Bronchial epithelial cell (primary cell): ENCODE measurements at places on chromosomes 11 and 22. TPM values are rescaled to one million over a fixed set of nuclear protein-coding genes. Genes with fewer than 3 reads are reported as not detected.

DNA sequence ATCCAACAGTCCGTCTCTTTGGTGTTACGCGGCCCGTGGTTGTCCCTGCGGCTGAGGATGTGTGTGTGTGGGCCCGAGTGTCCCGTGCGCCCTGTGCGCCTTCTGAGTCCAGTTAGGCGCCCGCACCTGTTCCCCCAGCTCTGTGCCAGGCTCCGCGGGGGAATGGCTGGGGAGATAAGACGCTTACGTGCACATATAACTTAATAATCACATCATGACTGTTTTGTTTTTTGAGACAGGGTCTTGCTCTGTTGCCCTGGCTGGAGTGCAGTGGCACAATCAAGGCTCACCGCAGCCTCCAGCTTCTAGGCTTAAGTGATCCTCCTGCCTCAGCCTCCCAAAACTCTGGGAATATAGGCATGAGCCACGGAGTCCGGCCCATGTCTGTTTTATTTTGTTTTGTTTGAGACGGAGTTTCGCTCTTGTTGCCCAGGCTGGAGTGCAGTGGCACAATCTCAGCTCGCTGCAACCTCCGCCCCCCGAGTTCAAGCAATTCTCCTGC is 817 bp downstream of the ARL2 start:
- no peak for DNase-seq

- peak; percentile 63 for DNase-seq
These were observed 12.7 kb downstream of the C11orf91 start for GRCh38 chr11:33687733-33688479.

The VSIG2 gene
- total RNA-seq = 0.53 and 2.0 TPM in 2 replicates

DNA sequence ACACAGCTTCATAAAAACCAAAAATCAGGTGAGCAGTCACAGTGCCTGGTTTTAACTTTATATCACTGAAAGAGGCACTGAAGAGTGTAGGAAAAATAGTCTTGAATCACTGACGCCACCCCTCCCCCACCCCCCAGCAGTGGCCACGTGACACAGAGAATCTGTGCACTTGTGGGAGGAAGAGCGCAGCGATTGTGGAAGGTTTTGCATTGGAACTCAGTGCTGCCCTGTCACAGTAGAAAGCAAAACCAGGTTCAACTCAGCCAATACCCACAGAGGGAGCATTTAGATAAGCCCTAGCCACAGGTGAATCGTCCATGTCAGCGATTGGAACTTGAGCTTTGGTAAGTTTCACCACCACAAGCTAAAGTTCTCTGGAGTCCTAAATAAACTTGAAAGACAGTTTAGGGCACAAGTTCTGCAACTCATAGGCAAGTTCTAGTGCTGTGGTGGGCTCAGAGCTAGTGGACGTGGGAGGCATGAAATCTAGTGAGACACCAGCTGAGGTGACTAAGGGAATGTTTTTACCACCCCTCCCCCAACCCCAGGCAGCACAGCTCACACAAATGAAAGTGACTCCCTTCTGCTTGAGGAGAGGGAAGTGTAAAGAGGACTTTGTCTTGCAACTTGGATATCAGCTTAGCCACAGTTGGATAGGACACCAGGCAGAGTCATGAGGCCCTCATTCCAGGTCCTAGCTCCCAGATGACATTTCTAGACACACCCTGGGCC is 13.3 kb downstream of the OR52B2 start:
- DNase-seq = no peak

The TEX54 gene
- total RNA-seq = not detected in 2 replicates

DNA sequence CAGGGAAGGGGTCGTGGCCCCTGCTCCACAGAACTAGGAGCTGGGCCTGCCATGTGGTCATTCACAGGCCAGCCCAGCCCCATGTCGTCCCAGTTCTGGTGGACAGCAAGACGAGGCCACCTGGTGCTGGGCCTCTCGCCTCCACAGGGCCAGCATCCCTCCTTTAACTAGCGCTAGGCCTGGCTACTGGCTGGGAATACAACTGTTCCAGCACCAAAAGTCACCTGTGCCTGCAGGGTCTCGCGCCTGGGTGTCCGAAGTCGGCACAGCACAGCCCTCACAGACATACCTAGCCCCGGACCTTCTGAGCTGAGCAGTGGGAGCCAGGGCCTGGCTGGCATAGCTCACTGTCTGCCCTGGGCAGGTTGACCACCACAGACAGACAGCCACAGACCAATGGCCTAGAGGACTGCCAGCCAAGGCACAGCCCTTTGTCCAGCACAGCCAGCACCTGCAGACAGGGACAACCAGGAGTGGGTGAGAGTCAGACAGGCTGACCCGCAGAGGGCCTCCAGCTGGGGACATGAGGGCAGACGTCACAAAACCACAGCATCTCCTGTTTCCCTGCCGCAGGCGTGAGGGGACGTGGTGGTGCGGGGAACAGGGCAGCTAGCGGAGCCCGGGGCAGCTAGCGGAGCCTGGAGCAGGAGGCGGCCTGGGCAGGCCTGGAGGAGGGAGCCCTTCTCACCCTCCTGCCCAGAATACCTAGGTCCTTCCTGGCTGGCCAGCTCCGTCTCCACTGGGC is 27.2 kb upstream of the TH start:
- DNase-seq = no peak

- no peak for DNase-seq
These were observed 115.0 kb upstream of the CD82 start for GRCh38 chr11:44450295-44450932.

The ZNF214 gene
- total RNA-seq = 2.6 and 3.2 TPM in 2 replicates

The MUC5AC gene
- total RNA-seq = under 0.01 TPM in 1 of 2 replicates, not detected in the other

- peak; percentile 86 for DNase-seq
These were observed 18.4 kb upstream of the FTH1 start for GRCh38 chr11:61985869-61986268.

DNA sequence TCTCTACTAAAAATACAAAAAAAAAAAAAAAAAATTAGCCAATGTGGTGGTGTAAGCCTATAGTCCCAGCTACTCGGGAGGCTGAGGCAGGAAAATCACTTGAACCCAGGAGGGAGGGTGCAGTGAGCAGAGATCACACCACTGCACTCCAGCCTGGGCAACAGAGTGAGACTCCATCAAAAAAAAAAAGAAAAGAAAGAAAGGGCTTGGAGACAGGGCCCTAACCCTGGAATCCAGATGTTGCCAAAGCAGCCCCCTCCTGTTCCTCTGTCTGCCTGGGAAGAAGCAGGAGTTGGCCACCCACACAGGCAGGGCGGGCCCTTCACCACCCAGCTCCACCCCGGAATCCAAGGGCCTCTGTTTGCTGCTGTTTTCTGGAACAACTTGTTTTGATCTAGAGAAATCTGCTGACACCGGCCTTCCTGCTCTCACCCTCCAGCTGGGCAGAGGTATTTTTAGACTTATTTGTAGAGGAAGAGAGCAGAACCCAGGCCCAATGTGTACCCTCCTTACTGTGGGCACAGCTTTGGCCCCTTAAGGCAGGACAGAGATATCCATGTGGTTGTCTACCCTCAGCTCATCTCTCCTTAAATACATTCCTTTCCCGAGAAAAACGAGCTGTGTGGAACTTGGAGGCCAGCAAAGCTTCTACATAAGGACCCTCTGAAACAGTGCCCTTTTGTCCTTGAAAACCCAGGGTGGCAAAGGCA is 2.7 kb upstream of the NEAT1 start:
- DNase-seq = peak; percentile 91

DNA sequence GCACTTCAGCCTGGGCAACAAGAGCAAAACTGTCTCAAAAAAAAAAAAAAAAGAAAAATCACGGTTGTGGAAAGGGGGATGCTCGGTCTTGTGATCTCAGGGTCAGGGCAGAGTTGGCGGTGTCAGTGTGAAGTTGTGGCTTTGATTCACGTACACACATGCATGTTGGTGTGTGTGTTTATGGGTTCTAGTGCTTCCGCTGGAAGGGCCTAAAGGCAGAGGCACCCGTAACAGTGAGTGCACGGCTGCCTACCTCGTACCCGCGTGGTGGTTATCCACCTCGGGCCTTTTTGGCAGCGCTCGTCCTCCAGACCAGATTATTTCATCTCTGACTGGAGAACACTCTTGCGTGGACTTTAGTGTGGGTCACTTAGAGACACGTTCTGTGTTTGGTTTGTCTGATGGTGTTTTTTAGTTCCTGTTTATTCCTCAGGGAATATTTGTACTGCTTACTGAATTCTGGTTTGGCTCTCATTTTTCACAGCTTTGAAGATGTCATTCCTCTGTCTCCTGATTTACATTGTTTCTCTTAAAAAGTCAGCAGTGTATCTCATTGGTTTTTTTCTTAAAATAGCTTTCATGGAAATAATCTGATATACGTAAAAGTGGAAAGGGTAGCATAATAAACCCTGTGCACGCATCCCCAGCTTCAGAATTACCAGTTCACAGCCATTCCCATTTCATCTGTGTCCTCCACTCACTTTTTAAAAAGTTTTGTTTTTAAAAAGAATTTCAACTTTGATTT is 15.6 kb downstream of the ZBED4 start:
- DNase-seq = no peak

DNA sequence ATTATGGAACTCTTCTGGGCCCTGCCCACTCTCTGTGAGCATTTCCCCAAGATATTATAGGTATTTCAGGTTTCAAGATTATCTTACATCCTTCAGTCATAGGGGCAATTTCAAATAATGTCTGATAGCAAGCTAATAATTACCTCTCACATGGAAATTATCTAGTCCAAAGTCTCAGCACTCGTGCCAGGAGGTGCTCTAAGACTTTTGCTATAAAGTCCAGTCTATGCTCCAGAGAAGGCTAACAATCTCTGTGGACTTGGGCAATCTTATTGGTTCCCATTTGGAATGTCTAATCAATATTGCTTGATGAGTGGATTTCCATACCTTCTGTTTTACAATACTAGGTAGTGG is 5.4 kb downstream of the TREH start:
- DNase-seq = no peak

GRCh38 chr11:35951680-35952079 is 7.8 kb downstream of the LDLRAD3 start:
- DNase-seq = no peak

The PRG3 gene
- total RNA-seq = not detected in 2 replicates

- no peak for DNase-seq
These were observed 15.8 kb downstream of the EPS8L2 start for GRCh38 chr11:721741-722345.

- DNase-seq = no peak
These were observed 65.2 kb upstream of the CTSC start for GRCh38 chr11:88402784-88403183.

The P2RY2 gene
- total RNA-seq = 9.0 and 13.7 TPM in 2 replicates

The IGSF22 gene
- total RNA-seq = under 0.01 and 1.4 TPM in 2 replicates

The ZNF280A gene
- total RNA-seq = not detected in 2 replicates

The MS4A4A gene
- total RNA-seq = not detected in 2 replicates

- DNase-seq = peak; percentile 76
These were observed 14.2 kb downstream of the CD3E start for GRCh38 chr11:118318581-118319336.

- no peak for DNase-seq
These were observed 1060.5 kb downstream of the DLG2 start for GRCh38 chr11:84566671-84567070.

- peak; percentile 55 for DNase-seq
These were observed 23.2 kb upstream of the NRGN start for GRCh38 chr11:124716591-124716990.

GRCh38 chr22:50529897-50530579 is at the start of gene TYMP:
TSS of gene TYMP (minus strand) at chr22:50530012. CDS start at chr22:50529709, 303 bp downstream.
- DNase-seq = peak; percentile 52

The OR10W1 gene
- total RNA-seq = not detected in 2 replicates

The RAB39A gene
- not detected in 2 replicates for total RNA-seq

The B4GAT1 gene
- total RNA-seq = 7.7 and 10.8 TPM in 2 replicates

- DNase-seq = no peak
These were observed 10.1 kb downstream of the PKNOX2 start for GRCh38 chr11:125174686-125175085.

DNA sequence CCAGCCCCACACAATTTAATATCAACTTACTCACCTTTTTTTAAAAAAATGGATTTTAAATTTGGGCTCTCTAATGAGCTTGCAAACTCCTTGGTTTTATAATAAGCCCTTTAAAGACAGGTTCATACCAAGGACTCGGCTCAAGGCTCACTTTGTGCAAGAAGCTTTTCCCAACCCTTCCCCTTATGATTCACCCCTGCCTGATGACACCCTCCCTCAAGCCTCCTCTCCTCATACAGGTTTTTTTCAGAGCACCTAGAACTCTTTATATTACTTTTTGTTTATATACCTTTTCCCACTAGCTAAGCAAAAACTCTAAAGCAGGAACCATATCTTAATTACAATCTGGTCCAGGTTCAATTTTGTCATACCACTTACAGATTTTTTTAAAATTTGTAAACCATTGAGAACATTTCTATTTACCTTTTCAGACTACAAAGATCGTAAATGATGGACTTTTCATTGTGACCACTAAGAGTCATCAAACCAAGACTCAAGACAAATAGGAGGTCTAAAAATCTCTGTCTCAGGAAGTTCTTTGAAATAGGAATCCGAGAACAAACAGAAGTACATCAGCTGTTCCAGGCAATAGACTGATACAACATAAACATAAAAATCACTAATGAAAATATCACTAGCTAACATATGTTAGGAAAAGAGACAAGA is 13.1 kb upstream of the EXPH5 start:
- DNase-seq = peak; percentile 85

The LGALS12 gene
- not detected in 2 replicates for total RNA-seq

- DNase-seq = peak; percentile 59
These were observed 6.0 kb downstream of the MRPL40 start for GRCh38 chr22:19438298-19438697.

DNA sequence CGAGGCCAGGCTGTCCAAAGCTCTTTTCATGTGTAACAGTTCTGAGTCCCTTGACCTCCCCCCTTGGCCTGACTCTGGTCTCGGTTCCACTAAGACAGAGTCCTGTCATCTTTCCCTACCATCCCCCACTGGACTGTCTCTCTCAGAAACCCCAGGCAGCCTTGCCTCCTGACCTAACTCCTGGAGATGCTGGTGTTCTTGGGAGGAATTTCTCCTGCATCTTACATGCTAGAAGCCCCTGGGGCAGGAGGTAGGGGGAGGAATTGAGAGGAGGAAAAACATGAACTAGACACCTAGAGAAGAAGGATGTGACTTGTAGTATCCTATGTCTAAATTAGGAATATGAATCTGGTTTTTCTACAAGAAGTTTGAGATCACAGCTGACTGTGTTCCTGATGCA is 648 bp upstream of the IL18BP start:
- no peak for DNase-seq

GRCh38 chr11:31810779-31811647 is at the start of gene PAX6:
TSS of gene PAX6 (minus strand) at chr11:31811322. CDS start at chr11:31806411, 4,911 bp downstream.
- peak; percentile 22 for DNase-seq

DNA sequence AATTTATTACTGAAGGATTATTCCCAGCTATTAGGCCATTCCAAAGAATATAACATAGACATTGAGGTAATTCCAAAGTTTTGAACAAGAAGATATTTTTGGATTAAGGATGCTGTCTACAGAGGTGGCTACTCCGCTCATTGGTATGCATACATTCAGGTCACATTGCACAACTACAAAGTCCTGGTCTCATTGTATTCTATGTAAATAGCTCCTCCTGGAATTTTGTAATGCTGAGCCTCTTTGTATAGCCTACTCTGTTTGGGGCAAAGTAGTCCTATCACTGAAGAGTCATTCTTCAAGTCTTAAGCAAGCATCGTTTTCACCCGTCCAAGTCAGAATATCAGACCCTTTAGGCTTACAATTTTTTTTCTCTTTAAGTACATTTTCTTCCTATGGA is 142.4 kb downstream of the KIF18A start:
- DNase-seq = peak; percentile 1

- no peak for DNase-seq
These were observed 409.3 kb downstream of the BRD1 start for GRCh38 chr22:49418341-49418894.
